Esophagus squamous epithelium (tissue), 5 donors: ENCODE measurements at places on chromosomes 2 and 18. TPM values are rescaled to one million over a fixed set of nuclear protein-coding genes. Genes with fewer than 3 reads are reported as not detected.

GRCh38 chr2:169727065-169727464, 6.6 kb upstream of the KLHL23 start:
- DNase-seq = no peak

DNA sequence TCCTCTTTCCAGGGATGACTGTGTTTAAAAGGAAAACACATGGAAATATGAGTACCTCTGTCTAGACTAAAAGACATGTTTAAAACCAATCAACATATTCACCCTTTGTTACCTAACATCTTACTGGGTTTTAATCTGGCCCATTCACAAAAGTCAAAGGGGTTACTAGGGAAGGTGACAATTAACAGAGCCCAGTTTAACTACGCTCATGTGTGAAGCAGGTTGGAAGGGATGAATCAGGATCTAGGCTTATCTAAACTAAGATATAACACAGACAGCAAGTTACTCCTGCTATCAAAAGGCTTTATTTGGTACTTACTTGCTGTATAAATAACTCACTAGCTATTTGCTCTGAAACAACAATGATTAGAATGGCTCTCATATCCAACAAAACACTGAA, 337.0 kb downstream of the NCKAP5 start:
- DNase-seq = no peak

DNA sequence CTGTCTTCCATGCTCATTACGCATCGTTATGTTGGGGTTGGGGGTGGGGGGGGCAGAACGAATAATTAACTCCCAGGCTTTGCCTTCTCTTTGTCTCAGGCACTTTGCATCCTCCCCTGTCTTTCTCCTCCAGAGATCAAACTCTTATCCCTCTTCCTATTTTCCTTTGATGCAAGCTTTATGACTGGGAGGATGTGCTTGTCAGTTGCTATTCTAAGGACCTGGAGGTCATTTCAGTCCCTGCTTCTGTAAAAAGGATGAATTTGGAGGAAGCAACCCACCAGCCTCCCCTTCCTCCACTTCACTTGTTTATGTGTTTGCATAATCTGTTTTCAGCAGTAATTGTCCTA, 87.5 kb downstream of the ZCCHC2 start:
- no peak for DNase-seq

Gene RPRM
- total RNA-seq = not detected

DNA sequence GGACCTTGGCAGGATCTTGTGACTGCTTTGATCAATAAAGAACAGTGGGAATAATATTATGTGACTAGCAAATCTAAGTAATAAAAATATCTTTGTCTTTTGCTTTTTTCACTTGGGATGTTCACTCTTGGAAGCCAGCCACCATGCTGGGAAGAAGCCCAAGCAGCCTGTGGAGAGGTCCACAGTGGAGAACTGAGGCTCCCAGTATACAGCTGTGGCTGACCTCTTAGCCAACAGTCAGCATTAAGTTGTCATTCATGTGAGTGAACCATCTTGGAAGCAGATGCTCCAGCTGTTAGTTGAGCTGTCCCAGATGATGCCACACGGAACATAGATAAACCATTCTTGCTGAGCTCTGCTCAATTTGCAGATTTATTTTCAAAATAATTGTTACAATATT, 160.0 kb downstream of the OSR1 start:
- DNase-seq = no peak

Gene KLHL30
- 0.38 TPM for total RNA-seq

Gene PSMD14
- 86.9 TPM for total RNA-seq

- DNase-seq = no peak
Observed at GRCh38 chr2:64951306-64951953, 37.8 kb upstream of the SLC1A4 start.

GRCh38 chr2:75025633-75026380, 67.4 kb downstream of the POLE4 start:
- no peak for DNase-seq

GRCh38 chr2:172091000-172091641, 5.8 kb downstream of the DLX1 start:
- DNase-seq = no peak

- DNase-seq = no peak
Observed at GRCh38 chr2:221426929-221427328, 145.2 kb downstream of the EPHA4 start.

GRCh38 chr2:112942654-112943002, 31.7 kb downstream of the IL37 start:
- no peak for DNase-seq

- no peak for DNase-seq
Observed at GRCh38 chr2:64228126-64228678, 84.0 kb upstream of the PELI1 start.

Gene COLEC11
- 1.0 TPM for total RNA-seq

Gene CD8B2
- total RNA-seq = 0.23 TPM

Gene DLGAP1
- 0.09 TPM for total RNA-seq

GRCh38 chr2:8496079-8496478, 185.8 kb upstream of the ID2 start:
- DNase-seq = no peak

DNA sequence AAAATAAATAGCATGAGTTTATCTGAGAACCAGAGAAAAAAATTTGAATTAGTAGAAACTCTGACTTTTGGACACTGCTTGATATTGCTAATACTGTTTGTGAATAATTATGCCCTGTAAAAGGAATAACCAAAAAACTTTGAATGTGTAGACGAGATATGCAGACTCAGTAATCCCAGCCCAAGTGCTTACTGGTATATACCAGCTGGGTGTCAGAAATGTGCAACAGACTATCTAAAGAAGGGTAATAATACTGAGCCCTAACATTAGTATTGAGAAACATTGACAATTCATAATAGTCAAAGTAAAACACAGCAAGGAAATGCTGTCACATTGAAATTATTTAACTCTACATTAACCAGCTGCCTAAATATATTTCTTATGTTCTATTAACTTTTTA, 60.5 kb upstream of the ZC3H15 start:
- DNase-seq = no peak

Gene GNAL
- 2.6 TPM for total RNA-seq

DNA sequence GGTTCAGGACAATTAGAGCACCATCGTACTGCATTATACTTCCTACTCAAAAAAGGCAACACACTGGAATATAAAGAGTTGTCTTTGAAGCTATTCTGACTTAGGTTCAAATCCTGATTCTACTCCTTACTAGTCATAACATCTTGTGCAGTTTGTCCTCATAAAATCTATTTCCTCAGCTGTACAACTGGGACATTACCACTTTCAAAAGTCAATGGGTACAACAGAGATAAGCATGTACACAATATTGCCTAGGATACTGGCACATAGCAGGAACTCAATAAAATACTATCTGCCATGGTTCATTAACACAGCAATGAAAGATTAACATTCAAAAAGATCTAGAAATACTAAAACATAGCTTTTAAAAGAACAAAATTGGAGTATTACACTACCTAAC, 11.3 kb downstream of the SOS1 start:
- DNase-seq = no peak

- DNase-seq = no peak
Observed at GRCh38 chr2:83068714-83069113, 1390.4 kb downstream of the SUCLG1 start.

GRCh38 chr2:97914691-97915213, 81.0 kb downstream of the TMEM131 start:
- DNase-seq = no peak

Gene CTLA4
- 0.79 TPM for total RNA-seq

Gene GNLY
- 6.1 TPM for total RNA-seq

Gene TFPI
- 37.0 TPM for total RNA-seq

DNA sequence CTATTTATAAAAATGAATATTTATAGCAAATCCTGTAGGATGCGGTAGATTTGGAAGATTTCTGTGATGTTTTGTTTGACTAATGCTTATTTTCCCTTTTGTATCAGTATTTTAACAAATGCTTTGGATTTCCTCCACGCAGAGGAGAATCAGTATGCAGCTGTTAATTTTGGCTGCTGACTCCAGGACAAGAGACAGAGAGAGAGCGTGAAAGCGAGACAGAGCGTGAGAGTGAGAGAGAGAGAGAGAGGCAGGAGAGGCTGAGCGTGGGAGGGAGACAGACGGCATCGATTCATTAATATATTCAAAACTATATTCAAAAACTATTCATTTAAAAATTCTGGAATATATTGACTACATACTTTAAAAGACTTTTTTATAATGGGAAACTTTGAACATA, 62.5 kb downstream of the RRM2 start:
- no peak for DNase-seq

GRCh38 chr2:126852361-126852760, 46.3 kb upstream of the TEX51 start:
- DNase-seq = no peak

Gene CCDC150
- 3.6 TPM for total RNA-seq

Gene NAPG
- total RNA-seq = 27.7 TPM

DNA sequence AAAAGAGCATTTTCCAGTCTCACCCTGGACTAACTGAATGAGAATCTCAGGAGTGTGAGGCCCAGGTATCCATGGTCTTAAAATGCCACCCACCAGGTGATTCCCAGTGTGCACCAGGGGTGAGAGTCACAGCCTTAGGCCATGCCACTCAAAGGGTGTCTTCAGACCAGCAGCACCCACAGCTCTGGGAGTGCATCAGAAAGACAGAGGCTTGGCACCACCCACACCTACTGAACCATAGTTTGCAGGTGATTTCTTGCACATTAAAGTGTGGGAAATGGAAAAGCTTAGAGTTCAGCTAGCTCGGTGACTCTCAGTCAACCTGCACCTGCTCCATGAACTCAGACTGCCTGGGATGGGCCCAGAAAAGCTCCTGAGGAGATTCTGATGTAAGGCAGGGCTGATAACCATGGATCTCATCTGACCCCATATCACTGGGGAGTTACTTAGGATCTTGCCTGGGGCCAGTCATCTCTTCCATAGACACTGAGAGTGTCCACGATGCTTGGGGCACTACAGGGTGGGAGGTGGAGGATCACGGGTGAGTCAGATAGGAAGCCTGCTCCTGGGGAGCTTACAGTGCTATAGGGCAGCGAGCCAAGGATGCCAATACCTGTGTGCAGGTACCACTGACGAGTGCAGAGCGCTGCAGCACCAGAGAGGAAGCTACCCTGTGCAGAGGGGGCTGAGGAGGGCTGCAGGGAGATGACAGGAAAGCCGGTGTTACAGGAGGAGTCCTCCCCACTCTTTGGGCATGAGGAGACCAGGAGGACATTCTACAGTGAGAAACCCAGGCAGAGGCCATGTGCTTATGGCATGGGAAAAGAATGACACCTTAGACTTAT, 4.6 kb downstream of the IL37 start:
- no peak for DNase-seq

Gene LHCGR
- total RNA-seq = not detected

DNA sequence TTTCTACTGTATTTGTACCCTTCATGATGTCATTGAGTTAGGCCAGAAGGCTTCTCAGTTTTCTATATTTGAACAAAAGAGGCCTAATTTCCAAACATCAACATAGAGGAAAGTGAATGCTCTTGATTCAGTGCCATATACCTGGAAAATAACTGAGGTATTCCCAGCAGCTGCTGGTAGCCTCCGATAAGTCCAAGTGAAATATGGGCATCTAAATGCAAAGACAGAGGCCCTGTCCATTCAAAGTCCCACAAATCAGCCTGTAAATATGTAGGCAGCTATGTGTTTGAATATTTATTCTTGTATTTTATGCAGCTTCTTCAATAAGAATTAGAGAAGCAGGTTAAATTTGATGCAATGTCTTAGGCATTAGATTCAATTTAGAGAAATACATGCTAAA, 89.5 kb upstream of the DPP10 start:
- DNase-seq = no peak

DNA sequence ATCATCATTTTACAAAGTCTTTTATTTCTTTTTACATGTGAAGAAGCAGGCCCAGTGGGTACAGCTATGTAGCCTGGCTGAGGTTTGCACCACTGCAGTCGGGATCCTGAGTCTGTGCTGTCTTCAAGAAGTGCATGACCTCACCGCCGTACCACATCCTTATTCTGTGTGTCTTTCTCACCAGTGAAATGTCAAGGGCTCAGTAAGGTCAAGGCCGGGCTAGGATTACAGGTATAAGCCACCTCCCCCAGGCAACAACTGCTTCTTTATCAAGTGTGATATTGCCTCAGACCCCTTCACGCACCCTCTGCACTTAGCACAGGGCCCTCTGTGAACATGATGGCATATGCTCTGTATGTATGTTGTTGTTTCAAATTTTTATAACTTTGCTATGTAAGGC, 76.7 kb downstream of the PIEZO2 start:
- DNase-seq = no peak

Gene CSRNP3
- 0.91 TPM for total RNA-seq

Gene IL36RN
- total RNA-seq = 20.5 TPM

DNA sequence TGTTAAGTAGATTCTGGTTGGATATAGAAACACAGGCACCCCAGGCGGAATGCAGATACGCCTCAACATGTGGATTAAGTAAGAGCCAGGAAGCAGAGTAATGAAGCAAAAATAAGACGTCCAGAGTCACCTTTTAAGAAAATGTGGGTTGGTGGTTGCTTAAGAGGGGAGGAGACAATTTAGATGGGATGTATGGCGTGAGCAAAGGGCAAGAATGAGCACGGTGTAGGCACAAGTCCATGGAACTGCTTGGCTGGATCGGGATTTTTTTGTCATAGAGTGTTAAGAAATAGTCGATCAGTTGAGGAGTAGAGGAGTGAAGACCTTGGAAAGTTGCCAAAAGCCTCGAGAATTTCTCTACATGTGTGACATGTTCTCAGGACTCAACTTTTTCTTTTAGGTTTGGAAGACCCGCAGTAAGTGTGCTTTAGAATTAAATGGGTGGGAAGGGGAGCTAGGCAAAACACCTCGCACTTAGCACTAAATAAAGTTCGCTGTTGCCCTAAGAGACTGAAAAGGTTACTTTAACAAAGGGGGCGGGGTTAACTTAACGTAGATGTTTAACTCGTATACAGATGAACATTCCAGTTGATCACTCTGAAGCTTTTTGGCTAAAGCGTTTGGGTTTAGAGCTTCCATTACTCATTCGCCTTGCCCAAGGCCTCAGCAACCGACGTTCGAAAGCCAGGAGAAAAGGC, 716 bp upstream of the SLC39A10 start:
- no peak for DNase-seq

GRCh38 chr2:43842866-43843226, 4.1 kb downstream of the ABCG8 start:
- DNase-seq = no peak

- no peak for DNase-seq
Observed at GRCh38 chr18:2146092-2146491, 425.2 kb downstream of the METTL4 start.

Gene GALNT3
- total RNA-seq = 55.7 TPM

GRCh38 chr18:39561126-39561525, 1995.5 kb upstream of the CELF4 start:
- DNase-seq = no peak

Gene ANKRD53
- total RNA-seq = not detected

DNA sequence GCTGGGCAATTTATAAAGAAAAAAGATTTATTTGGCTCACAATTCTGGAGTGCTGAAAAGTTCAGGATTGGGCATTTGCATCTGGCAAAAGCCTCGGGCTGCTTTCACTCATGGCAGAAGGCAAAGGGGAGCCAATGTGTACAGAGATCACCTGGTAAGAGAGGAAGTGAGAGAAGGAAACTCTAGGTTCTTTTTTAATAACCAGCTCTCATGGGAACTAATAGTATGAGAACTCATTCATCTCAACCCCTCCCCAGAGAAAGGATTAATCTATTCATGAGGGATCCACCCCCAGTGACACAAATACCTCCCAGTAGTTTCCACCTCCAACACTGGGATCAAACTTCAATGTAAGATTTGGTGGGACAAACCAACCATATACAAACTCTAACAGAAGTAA, 129.0 kb downstream of the EVA1A start:
- DNase-seq = no peak

- DNase-seq = no peak
Observed at GRCh38 chr2:205656941-205657340, 25.4 kb upstream of the NRP2 start.

- DNase-seq = no peak
Observed at GRCh38 chr2:231928901-231929725, 2.9 kb upstream of the NPPC start.
